Activated CD4-positive, alpha-beta T cell treated with anti-CD3 and anti-CD28 coated beads, Interleukin-2, amount 50 U/mL, for 16 hours (primary cell): ENCODE measurements at places on chromosomes 6 and 20.

DNA sequence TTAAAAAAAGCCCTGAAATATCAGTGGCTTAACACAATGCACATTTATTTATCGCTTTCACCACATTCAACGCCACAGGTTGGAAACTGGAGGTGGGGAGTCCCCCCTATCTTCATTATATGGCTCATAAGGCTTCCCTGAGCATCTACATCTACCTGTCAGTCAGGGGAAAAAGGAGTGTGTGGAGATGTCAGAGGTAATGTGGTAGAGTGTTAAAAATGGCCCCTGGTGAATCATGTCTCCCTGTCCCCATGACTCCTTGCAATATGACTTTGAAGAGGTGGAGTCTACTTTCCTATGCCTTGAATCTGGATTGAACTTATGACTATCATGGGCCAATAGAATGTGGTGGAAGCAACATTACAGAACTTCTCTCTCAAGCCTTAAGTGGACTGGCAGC, 65.5 kb upstream of the BTBD3 start:
- no peak for DNase-seq

- no peak for DNase-seq
Measured at GRCh38 chr6:151730496-151730870, 77.0 kb upstream of the ESR1 start.

GRCh38 chr6:163964789-163965188, 550.3 kb downstream of the QKI start:
- DNase-seq, result no peak

- DNase-seq, result peak; percentile 46
Measured at GRCh38 chr6:25942561-25943147, 12.2 kb upstream of the SLC17A2 start.

- no peak for DNase-seq
Measured at GRCh38 chr6:15368186-15368585, 122.3 kb downstream of the JARID2 start.

GRCh38 chr6:109690373-109690736, 647 bp downstream of the AK9 start:
- DNase-seq, result peak; percentile 41

- no peak for DNase-seq
Measured at GRCh38 chr6:21597801-21598673, 4.5 kb downstream of the SOX4 start.

DNA sequence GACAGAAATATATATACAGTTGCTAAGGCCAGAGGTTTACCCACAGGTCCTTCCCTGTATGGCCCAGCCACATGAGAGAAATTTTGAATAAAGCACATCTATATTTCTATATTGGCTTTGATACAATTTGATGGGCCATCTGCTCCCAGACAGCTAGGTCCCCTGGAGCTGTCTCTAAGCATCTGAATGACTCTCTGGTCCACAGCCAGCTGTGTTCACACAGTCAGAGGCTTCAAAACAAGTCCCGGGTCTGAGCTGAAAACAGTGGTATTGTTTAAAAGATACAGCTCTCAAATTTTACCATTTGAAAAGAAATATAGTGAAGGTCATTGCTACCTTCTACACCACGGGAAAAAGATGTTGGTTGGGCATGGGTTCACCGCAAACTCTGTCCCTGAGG, 161.1 kb downstream of the SLC35B3 start:
- DNase-seq, result no peak

GRCh38 chr6:37171201-37171969, 1.4 kb downstream of the PIM1 start:
- DNase-seq, result no peak

- DNase-seq, result no peak
Measured at GRCh38 chr6:52376763-52377162, 14.8 kb downstream of the PAQR8 start.

GRCh38 chr6:154314084-154314483, 42.5 kb downstream of the IPCEF1 start:
- DNase-seq, result no peak

DNA sequence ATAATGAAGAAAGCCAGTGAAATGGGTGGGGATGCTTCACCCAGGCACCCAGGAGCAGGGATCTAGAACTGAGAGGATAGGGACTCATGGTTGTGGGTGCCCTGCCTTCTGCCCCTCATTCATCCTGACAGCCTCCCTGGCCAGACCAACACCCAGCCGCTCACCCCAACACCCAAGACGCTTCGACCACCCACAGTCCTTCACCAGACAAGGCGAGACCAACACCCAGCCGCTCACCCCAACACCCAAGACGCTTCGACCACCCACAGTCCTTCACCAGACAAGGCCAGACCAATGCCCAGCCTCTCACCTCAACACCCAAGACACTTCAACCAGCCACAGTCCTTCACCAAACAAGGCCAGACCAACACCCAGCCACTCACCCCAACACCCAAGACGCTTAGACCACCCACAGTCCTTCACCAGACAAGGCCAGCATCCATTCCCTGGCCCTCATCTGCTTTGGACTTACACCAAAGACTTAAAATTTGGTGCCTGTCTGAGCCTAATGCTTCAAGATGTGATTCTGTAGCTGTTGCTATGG, 131.5 kb downstream of the ANKRD60 start:
- DNase-seq, result no peak

- no peak for DNase-seq
Measured at GRCh38 chr6:110683241-110683640, 132.0 kb downstream of the CDK19 start.
